ENCODE measurements at places on chromosomes 4 and X. TPM values are rescaled to one million over a fixed set of nuclear protein-coding genes. Genes with fewer than 3 reads are reported as not detected.

Gene MAGEB2
- total RNA-seq = not detected

Gene TDO2
- not detected for total RNA-seq

Gene ARMCX5
- 6.8 TPM for total RNA-seq

Gene ADH1A
- not detected for total RNA-seq

Gene TRAPPC2
- total RNA-seq = 25.6 TPM

Gene EMCN
- not detected for total RNA-seq

Gene BGN
- not detected for total RNA-seq

Gene CAMK2D
- 44.8 TPM for total RNA-seq

Gene ERAS
- total RNA-seq = not detected

Gene PDGFC
- total RNA-seq = not detected

Gene ASB12
- total RNA-seq = not detected

Gene CLIC2
- 1.0 TPM for total RNA-seq

Gene XAGE1A
- not detected for total RNA-seq

Gene PABPC1L2B
- total RNA-seq = not detected

Gene TMSB15A
- 0.54 TPM for total RNA-seq

Gene S100P
- 18.8 TPM for total RNA-seq

Gene GLRA2
- total RNA-seq = not detected

Gene GALNT7
- 16.5 TPM for total RNA-seq

Gene PPP4R3C
- not detected for total RNA-seq

Gene WDR45
- 71.5 TPM for total RNA-seq

Gene MAMLD1
- total RNA-seq = 20.7 TPM

Gene IDUA
- total RNA-seq = 38.9 TPM

Gene SLITRK2
- total RNA-seq = not detected

Gene FGF5
- not detected for total RNA-seq

Gene TXK
- total RNA-seq = 40.8 TPM

Gene TAF7L
- total RNA-seq = 0.29 TPM

Gene TMEM47
- total RNA-seq = not detected

Gene SYTL4
- total RNA-seq = not detected

Gene SHISA3
- total RNA-seq = 0.10 TPM

Gene PTPN13
- 0.88 TPM for total RNA-seq

Gene PGAM4
- 0.83 TPM for total RNA-seq

Gene NEUROG2
- total RNA-seq = not detected

Gene RTL5
- total RNA-seq = 0.07 TPM

Gene RS1
- total RNA-seq = not detected

Gene C1QTNF7
- not detected for total RNA-seq

Gene DRD5
- not detected for total RNA-seq

Gene ITM2A
- 131 TPM for total RNA-seq

Gene FAM199X
- 13.4 TPM for total RNA-seq

Gene PAGE1
- total RNA-seq = not detected

Gene MTNR1A
- not detected for total RNA-seq

Gene MTTP
- total RNA-seq = not detected

Gene CENPVL1
- not detected for total RNA-seq

Gene HELT
- total RNA-seq = not detected

Gene GABRA4
- not detected for total RNA-seq

Gene ZFP92
- 2.5 TPM for total RNA-seq

Gene PNMA6A
- total RNA-seq = 0.74 TPM

Gene MGARP
- total RNA-seq = not detected

Gene YIPF7
- total RNA-seq = not detected

Gene PAGE2
- total RNA-seq = not detected

Gene TCEAL2
- total RNA-seq = not detected

Gene ARR3
- not detected for total RNA-seq

Gene PGRMC1
- total RNA-seq = 30.0 TPM

Gene PPARGC1A
- total RNA-seq = not detected

Gene USP17L12
- not detected for total RNA-seq

Gene S100G
- total RNA-seq = not detected
